HT1080 (cell line): ENCODE measurements at places on chromosomes 16 and 17.

DNA sequence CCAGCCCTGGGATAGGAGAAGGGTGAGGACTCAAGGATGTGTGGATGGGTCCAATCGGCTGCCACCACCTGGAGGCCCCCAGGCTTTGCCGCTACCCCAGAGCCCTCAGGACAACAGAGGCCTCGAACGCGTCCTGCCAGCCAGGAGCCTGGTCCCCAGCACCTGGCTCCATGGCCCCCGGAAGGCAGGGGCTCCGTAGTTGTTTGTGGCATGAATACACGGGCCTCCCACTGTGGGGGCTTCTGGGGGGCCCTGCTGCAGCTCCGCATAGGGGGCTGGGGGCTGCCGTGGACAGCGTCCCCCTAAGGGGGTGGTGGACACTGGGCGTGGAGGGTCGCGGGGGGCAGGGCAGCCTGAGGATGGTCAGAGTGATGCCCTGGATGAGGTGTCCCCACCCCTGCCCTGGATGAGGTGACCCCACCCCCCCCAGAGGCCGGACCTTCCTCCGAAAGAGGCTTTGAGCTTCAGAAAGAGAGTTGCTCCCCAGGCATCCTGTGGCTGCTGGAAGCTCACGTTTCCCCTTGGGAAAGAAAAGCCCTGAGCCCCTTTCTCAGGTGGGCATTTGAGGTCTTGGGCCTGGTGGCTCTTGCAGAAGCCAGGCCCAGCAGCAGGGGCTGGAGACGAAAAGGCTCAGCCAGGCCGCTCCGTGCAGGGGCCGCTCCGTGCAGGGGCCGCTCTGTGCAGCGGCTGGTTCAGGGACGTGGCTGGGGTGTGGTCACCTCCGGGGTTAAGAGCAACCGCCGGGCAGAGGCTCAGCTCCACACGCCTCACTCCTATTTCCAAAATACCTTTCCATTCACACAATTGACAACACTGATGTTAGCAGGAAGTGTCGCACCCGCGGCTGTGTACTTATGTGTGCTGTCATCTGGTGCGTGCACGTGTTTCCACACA lies 40.3 kb upstream of the GNG13 start:
- DNase-seq = no peak

DNA sequence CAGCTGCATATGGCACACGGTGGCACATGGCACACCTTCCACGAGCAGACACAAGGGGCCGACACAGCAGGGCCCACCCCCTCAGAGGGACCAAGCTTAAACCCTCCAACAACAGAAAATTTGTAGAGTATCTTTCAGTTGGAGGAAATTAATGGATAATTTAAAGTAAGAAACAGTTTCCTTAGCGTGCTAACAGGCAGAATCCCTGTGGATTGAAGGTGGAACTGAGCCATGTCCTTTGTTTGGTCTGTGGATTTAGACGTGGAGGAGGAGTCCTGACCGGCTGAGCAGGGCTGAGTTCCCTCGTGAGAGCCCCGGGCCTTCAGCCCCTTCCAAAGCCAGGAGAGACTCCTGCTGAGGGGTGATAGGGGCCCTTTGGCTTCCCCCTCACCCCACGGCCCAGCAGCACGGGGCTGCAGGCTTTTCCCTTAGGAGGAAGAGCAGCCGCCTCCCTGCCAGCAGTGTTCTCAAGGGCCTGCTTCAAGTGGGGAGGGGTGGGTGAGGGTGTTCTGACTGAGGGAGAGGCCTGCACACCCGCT lies 1.4 kb upstream of the CYB561 start:
- DNase-seq = no peak

- no peak for DNase-seq
Observed at GRCh38 chr16:70768203-70768580, 32.8 kb downstream of the VAC14 start.

DNA sequence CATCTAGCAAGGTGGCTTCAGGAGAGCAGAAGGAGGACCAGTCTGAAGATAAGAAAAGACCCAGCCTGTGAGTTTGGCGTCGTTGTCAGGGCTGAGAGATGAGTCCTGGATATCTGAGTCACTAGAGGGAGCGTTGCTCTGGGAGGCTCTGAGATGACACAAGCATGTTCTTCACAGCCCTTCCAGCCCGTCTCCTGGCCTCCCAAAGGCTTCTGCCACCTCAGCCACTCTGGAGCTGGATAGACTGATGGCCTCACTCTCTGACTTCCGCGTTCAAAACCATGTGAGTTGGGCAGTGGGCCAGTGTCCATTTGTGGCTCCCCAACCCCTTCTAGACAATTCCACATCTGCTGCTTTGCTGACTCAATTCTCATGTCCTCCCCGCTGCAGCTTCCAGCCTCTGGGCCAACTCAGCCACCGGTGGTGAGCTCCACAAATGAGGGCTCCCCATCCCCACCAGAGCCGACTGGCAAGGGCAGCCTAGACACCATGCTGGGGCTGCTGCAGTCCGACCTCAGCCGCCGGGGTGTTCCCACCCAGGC lies 2.3 kb downstream of the TGFB1I1 start:
- DNase-seq = no peak

- no peak for DNase-seq
Observed at GRCh38 chr16:85994492-85995490, 95.8 kb downstream of the IRF8 start.

DNA sequence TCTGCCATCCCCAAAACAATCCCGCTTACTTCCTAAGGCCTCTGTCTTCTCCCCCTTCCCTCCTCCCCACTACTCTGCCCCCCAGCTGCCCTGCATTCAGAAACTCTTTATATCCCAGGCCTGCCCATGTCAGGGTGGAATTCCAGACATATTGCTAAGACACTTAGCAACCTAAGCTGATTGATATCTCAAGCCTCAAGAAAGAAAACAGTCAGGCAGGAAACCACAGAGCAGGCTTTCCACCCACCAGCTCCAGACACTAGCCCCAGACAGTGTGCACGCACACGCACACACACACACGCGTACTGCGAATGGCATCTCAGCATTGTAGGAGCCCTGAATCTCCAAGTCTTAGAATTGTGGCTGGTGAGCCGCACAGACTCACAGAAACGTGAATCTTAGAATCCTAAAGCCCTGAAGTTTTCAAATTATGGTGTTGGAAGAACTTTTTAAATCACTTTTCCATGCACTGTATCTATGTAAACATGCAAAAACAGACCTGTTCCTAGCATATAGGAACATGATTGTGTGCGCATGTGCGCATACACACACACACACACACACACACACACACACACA lies 8.8 kb upstream of the LPCAT2 start:
- DNase-seq = peak; percentile 96

- no peak for DNase-seq
Observed at GRCh38 chr17:75799402-75799801, 14.8 kb downstream of the UNK start.

- no peak for DNase-seq
Observed at GRCh38 chr16:50666658-50667496, 14.2 kb downstream of the SNX20 start.

DNA sequence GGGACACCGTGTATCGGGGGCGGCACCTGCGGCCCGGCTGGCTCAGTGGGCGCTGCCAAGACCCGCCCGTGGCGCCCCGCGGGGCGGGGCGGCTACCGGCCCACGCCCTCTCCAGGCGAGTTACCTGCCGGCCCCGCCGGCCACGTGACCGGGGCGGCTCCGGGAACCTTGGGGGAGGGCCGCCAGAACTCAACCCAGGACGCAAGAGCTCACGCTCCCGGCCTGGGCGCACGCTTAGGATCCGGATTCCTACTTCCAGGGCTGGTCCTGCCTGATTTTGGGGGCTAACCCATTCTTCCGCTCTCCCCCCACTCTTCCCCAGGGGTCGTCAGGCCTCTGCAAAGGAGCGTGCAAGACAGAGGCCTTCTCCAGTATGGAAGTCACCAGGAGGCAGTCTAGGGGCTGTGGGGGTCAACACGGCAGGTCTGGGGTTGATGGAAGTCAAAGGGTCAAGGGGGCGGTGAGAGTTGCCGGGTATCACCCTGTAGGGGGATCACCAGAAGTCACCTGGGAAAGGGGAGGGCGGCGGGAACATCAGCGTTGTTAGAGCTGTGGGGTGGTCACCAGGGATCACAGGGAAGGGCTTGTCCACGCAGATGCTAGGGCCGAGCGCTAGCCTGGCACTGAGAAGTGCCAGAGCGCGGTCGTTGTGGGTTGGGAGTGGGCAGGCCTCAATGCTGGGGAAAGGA lies 354 bp upstream of the ESRP2 start:
- no peak for DNase-seq

DNA sequence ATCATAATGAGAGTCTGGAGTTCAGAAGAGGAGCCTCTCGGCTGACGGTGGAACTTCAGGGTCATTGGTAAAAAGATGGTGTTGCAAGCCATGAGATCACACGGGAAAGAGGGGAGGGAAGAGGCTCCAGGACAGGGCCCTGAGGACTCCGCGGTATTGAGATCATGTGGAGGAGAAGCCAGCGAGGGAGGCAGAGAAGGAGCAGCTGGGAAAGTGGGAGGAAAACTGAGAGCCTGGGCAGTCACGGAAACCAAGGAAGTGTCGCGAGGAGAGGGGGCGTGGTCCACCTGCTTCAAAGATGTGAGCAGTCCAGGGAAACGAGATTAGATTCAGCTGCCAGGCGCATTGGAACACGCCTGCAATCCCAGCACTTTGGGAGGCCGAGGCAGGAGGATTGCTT lies 27.7 kb upstream of the SBK1 start:
- DNase-seq = no peak

DNA sequence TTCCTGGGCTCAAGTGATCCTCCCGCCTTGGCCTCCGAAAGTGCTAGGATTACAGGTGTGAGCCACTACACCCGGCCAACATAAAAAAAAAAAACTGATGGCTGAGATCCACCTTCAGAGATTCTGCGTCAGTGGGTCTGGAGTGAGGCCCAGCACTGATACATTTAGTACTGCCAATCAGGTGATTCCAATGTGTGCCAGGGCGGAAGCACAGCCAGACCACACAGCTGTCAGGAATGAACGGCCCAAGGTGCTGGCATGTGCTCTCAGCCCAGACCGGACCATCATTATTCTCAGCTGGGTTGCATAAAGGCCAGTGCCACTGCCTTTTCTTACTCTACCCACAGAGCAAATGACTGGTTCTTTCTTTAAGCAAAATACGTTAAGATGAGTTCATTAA lies 1.2 kb upstream of the BCO1 start:
- no peak for DNase-seq

DNA sequence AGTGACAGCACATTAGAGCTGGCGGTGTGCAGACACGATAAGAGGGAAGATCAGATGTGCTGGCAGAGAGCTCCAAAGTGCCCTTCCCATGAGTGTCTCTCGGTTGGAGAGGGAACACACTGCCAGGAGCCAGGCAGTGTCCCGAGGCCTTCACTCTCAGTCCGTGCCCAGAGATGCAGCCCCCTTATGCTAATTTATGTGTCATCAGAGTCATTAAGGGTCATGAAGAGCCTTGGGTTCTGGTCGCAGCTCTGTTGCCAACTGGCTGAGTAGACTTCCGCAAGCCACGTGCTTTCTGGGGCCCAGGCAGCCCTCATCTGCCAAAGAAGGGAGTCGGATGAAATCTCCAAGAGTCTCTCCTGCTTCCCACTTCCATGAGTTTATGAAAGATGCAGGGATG lies 232.5 kb downstream of the MSI2 start:
- DNase-seq = no peak

DNA sequence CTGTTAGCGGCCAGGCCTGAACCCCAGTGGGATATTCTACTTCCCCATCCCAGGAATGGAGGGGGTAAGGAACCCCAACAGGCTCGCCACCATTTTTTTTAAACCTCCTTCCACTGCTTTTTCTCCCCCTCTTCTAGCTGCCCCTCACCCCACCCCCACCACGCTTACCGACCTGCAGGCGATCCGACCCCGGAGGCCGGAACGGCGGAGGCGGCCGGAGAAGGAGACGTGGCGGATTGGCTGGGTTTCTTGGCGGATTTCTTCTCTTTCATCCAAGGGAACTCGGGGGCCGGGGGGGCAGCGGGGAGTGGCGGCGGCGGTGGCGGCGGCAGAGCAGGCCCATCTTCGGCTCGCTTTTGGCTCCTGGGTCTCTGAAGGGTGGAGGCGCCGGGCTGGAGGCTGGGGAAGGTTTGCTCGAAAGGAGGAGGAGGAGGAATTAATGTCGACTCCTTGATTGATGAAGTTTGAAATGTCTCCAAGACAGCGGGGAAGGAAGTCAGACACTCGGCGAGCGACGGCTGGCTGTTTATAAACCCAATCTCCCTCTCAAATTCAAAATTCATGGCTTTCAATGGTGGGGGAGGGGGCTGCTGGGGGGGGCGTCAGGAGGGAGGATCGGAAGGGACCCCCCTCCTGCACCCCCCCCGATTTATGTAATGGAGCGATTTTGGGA lies 424 bp downstream of the HOXB2 start:
- peak; percentile 71 for DNase-seq

GRCh38 chr16:76226011-76226410 lies 51.2 kb upstream of the CNTNAP4 start:
- peak; percentile 27 for DNase-seq

DNA sequence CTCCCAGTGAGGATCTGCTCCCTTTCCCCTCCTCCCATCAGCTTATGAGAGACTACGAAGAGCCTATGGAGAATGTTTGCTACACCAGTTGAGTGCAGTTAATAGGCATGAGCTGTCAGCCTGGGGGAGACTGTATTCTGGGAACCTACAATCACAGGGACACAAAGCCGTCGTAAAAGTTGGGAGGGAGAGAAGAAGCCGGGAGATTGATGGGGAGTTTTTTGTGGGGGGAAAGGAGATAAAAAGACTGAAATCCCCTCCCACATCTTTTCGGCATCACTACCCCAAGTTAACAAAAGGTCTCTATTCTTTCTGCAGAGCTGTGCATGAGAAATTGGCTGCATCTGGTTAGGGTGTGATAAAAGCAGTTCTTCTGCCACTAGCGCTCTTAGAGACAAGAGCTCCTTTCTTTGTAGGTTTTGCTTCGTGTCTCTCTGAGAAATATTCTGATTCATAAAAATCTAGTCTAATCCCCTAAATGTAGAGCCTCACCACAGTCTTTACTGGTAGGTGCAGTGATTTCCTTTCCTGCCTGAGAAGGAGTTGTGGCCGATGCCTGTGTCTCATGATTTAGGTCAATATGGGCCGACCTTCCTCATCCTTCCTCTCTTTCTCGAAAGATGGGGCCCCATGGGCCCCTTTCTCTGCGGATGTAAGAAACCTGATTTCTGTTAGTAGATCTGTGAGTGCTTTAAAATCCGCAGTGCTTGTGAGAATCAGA lies 77.4 kb downstream of the BPTF start:
- DNase-seq = no peak

DNA sequence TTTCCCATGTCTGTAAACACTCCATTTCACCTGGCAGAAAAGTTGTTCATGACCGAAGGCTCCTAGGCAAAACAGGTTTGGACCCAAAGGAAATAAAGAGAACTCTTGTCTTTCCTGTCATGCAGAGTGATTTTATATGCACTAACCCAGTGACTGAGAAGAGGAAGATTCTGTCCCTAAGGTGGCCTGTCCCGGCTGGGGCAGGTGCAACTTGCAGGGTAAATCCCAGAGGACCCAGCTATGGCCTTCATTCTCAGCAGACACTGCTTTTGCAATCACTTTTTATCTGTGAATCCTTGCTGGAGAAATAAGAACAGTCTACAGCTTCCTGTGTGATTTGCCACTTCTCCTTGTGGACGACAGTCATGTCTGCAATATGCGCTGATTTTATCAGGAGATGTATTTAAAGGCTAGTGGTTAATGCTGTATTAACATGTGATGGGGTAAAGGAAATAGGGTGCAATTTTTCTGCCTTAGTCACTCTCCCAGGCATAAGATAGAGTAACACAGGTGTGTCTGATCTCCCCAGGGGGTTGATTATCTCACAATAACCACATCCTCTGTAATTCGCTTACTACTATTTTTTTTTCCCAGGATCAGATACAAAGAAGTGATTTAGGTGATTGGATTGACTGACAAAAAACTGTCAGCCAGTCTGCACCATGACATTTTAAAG lies 696.8 kb upstream of the SOX9 start:
- peak; percentile 99 for DNase-seq

- no peak for DNase-seq
Observed at GRCh38 chr17:76775021-76775600, 37.2 kb downstream of the MFSD11 start.

- DNase-seq = no peak
Observed at GRCh38 chr17:80708480-80708879, 163.8 kb downstream of the RPTOR start.
